ENCODE measurements at places on chromosomes 6 and 20.

- DNase-seq, result no peak
These were observed 121.2 kb upstream of the SASH1 start for GRCh38 chr6:148221196-148221979.

- DNase-seq, result no peak
These were observed 190.3 kb upstream of the PCSK2 start for GRCh38 chr20:17036541-17036940.

DNA sequence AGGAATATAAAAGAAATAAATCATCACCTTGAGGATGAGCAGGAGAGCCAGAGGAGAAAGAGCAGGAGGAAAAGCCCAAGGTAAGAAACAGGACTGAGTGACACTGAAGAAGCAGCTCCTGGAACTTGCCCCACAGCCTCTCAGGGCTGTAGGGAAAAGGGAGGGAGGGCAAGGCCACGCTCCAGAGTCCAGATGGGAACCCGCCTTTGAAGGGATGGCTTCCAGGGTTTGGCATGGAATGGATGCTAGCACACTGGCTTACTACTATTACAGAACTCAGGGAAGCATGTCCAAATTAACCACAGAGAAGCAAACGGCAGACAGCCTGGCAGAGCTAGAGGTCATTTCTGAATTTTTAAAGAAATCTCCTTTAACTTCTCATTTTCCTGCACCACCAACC, 26.8 kb downstream of the RALGAPA2 start:
- DNase-seq, result no peak

DNA sequence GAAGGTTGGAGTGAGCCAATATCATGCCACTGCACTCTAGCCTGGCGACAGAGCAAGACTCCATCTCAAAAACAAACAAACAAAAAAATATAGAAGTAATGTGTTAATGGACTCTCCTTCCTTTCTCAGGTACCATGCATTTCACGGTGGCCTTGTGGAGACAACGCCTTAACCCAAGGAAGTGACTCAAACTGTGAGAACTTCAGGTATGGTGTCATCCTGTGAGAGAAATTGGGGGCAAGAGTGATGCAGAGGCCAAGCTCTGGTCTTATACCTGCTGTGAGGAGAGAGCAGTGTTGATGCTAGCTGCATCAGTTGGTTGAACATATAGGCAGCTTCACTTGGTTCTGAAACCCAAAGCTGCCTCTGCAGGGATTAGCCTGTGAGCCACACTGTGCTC, 6.2 kb downstream of the ITCH start:
- DNase-seq, result no peak

DNA sequence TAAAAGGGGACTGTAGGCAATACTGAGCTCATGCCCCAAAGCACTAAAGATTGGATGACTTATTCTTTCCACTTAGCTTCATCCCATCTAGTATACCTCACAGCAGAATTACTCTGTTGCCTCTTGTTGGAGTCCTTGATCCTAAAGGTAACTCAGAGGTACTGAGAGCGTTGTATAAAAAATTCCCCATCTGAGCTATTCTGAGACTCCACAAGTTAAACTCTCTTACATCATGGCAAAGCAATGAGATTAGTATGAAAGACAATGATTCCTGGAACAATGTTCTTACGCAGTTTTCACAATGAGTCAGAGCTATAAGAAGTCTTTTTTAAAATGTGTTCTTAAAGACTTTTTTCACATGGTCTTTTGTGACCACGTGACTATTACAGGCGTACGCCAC, 370.1 kb downstream of the ADGRB3 start:
- DNase-seq, result no peak

DNA sequence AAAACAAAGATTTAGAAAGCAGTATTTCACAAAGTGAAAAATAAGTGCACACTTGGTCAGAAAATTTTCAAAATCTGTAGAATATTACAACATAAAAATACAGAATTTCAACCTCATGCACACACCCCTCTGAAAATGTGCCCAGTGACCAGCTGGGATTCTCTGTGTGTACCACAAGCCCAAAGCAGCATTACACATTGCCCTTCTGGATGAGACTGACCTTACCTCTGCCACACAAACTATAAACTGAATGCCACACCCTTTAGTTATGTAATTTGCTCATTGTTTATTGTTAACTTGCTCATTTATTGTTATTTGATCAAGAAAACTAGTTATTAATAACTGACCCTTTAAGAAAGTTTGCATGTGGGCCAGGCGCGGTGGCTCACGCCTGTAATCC, 303.0 kb downstream of the FOXC1 start:
- DNase-seq, result no peak

- peak; percentile 61 for DNase-seq
These were observed 59.6 kb upstream of the TAGAP start for GRCh38 chr6:159104163-159104925.

DNA sequence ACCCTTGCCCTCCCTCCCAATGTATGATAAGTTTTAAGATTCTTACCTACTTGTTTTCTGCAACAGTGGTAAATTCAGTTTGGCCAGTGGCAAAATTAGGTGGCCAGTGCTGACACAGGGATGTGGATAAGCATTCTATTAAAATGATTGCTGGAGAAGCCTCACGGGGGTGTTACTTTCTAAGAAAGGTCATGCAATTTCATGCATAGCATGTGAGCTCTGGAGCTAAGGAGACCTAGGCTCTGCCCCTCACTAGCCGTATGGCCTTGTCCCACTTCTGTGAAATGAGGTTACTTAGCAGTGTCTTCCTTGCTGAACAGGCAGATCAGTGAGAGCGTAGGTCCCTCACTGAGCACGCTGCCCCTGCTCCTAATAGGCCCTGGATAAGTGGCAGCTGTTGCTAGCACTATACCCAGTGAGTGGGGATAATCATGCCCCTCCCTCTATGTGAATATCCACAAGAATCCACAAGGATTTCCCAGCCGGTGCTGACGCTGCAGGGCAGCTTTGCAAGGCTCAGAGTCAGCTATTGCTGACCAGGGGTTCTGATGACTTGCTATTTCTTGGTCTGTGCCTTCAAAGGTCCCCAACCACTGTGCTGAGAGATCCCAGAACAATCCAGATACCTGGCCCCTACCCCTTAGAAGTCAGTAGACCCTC, 86.5 kb upstream of the MRPS10 start:
- DNase-seq, result no peak

DNA sequence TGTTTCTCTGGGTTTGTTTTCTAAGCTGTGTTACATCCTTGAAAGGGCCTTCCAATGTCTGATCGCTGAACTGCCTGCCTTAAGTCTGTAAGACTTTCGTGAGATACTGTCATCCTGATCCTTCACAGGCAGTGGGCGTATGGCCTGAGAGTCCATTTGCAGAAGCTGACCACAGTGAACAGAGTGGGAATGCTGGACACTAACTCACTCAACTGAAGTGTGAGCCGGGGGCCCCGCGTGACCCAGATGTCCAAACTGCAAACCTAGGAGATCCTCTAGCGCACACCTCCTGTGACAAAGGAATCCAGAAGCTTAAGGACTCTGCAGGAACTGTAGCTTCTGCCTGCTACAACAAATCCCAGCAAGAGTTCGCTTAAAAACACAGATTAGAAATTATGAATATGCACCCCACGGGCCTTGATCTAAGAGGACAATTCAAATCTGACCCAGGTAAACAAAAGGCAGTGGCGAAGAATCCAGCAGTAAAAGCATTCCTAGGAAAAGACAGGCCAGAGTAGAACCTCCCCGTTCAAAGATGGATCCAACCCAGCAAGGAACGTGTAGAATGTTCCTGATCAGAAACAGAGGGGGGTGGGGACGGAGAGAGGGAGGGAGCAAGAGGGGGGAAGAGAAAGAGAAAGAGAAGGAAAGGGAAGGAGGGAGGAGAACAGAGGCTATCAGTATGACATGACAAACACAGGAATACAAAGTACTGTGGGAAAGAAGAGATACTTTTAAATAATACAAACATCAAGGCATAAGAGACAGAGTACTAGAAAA, 135.0 kb upstream of the AFDN start:
- no peak for DNase-seq
